GM04504 (cell line): ENCODE measurements at places on chromosomes 11 and 22.
A peak's percentile ranks its signal among the peaks of the same experiment; 100 is the strongest.

DNA sequence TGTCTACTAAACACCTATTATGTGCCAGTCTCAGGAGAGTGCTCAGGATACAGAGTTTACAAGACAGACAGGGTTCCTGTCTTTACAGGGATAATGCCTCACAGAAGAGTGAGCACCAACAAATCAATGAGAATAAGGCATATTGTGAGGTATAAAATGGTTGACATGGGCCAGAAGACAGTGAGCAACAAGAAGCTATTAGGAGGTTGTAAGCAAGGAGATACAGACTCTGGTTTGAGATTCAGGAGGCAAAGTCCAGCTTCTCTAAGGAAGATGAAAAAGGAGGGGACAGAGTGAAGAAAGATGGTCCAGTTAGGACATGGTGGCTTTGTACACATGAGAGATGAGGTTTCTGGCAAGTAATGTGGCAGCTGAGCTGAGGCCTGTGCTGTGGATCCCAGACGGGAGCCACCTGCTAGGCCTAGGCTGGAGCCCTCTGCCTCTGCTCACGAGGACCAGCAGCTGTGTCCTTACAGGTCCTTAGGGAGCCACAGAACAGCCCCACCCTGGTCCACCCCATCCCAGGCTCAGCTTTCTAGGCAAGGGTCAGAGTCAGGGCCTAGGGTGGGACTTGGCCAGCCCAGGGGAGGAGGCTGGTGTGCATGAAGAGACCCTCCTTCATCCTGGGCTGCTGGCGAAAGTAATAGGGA lies 110.5 kb downstream of the ZNF280B start:
- no peak for DNase-seq

DNA sequence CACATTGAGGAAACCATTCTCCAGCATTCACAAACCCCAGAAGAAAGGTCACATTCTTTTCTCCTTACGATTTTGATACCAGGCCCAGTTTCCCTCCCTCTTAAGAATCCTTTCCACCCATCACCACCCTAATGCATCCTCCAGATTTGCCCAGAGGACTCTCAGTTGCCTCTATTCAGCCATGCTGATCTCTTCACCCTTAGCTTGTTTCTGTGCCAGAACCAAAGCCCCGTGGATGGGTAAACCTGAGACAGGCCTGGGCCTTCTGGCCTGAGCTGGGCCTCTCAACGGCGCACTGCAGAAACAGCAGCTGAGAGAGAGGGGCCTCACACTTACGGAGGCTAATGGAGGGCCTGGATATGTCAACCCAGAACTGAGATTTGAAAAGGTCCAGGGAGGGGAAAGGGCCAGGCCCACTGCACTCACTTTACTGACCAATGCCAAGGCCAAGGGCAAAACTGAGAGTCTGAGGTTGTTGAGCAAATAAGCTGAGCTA lies 32.2 kb upstream of the OAF start:
- DNase-seq = no peak

DNA sequence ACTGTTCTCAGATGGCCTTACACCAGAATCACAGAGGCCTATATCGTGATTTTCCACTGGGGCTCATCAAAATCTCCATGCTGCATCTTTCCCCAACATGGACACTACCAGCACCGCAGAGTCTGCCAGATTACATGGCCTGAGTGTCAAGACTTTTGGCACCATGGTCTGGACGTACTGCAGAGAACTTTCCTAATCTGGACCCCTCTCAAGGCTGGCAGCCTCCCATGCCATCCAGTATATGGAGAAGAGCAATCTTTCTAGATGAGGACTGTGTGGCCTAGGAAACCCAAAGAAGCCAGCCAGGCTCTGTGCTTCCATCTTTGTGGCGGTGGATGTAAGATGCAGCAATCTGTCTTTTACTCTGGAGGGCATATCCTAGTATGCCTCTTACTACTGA lies 139.2 kb downstream of the ADAMTS15 start:
- no peak for DNase-seq

DNA sequence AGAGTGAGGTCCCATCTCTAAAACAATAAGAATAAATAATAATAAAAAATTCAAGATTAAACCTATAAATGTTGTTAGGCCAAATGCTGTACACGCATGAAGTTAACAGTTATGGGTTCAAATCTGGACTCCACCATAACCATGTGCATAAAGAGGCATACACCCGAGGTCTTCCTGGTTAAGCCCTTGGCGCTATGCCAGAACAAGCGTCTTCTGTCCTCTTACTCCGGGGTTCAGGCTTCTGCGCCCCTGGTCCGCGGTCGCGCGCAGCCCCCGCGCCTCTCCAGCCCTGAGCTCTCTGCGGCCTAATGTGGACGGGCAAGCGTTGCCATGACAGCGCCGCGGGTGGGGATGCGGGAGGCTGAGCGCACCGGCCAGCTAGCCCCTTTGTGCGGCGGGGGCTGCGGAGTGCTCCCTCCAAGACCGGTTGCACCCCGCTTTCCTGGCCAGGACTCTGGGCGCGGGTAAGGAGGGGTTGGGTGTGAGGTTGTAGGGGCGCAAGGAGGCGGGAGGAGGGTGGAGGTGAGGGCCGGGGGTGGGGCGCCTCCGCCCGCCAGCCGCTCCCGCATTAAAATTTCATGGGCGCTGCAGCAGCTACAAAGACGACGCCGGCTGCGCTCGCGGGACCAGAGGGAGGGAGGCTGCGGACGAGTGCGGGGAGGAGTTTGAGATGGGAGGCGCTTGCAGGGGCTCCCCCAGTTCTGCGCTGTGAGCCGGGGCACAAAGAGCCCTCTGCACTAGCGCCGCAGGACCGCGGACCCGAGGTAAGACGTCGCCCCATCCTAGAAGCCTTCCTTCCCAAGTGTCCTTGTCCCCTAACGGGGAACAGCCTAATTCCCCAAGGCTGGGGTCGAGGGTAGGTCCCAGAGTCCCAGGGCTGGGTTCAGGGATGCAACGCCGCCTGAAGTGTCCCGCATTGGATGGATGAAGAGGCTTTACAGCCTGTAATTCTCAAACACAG lies at the start of gene MIAT:
TSS of gene MIAT (plus strand) at position 698 of the 961 bp plus-strand sequence.
- no peak for DNase-seq

- no peak for DNase-seq
Measured at GRCh38 chr11:131350872-131351271, 19.5 kb upstream of the NTM start.

DNA sequence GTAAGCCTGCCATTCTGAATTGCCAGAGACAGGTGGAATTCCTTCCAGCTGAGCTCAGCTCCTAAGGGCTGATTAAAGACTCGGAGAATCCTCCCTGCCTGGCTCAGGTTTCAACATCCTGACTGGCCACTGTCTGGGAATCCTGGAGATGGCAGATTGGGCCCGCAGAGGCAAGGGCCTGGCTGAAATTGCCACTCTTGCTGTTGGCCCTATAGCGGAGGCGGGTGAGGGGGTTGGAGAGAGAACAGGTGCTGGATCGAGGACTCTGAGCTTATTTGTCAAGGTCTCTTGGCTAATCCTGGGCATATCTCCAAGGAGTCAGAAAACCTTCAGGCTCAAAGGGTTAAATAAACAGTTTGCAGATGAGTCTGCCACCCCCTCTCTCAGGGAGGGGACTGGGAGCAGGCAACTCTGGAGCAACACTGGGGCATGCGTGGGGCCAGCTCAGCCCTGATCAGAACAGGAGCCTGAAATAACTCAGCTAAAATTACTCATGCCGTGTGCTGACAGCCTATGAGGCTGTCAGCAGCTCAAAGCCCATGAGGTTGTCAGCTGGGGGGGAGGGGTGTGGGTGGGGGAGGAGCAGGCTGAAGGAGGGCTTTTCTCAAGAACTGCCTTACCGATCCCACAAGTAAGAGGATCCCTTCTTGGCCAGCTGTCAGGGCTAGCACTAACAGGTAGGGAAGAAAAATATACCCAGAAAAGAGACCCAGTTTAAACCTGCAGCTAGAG lies 14.7 kb upstream of the MFRP start:
- DNase-seq = peak; percentile 33

GRCh38 chr11:114136686-114137640 lies 77.5 kb downstream of the ZBTB16 start:
- no peak for DNase-seq

DNA sequence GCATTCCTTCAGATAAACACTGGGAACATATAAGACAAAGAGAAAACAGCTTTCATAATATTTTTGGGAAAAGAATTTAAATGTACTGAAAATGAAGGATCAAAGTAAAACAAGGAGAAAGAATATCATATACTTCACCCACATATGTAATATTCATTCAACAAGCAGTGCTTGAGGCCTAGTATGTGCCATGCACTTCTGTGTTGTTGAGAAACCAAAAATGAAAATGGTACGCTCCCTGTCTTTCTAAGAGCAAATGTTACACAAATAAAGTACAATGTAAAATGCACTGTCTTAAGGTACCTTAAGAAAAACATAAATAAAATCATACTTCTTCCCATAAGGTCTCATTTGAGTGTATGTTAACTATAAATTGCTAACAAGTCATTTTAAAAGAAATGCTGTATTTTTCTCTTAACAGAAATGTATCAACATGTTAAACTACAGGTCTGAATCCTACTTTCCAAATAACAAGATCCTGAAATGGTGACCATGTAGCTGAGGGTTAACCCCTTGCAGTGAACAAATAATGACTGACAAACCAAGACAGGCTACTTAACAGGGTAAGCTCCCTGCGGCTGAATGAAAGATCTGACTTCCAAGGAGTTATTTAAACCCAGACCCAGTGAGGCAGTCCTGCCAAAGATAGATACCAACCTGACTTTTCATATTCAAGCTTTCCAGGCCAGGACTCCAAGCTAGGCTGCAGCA lies 377.6 kb downstream of the DCDC1 start:
- no peak for DNase-seq

GRCh38 chr22:19663821-19664355 lies 50.4 kb upstream of the SEPTIN5 start:
- peak; percentile 14 for DNase-seq

- no peak for DNase-seq
Measured at GRCh38 chr11:109034339-109034696, 369.4 kb downstream of the DDX10 start.

DNA sequence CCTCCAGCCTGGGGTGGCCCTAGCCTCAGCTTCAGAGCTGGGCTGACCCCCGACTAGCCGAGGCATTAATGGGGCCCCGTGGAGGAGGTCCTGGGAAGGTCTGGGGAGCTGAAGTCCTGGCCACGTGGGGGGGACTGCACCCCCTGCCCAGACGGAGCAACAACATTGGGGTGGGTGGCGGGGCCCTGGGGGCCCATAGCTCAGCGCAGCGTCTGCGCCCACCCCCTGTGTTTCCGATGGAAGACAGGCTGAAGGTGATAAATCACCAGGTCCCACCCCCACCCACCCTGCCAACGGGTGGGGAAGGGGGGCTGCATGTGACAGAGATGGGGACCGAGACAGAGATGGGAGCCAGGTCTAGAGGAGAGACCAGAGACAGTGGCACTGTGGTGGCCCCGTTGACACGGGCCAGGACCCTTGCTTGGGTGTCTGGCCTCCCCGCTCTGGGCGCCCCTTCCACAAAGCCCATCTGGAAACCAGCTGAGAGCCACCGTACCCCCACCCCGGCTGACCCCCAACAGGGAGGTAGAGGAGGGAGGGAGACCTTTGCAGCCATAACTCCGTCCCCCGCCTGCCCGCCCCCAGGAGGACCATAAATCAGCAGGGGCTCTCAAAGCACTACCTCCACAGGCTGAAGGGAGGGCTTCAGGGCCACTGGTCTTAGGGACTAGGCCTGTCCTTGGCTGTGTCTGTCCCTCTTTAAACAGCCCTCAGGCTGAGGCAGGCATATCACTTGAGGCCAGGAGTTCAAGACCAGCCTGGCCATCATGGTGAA lies 8.2 kb downstream of the GP1BB start:
- no peak for DNase-seq

DNA sequence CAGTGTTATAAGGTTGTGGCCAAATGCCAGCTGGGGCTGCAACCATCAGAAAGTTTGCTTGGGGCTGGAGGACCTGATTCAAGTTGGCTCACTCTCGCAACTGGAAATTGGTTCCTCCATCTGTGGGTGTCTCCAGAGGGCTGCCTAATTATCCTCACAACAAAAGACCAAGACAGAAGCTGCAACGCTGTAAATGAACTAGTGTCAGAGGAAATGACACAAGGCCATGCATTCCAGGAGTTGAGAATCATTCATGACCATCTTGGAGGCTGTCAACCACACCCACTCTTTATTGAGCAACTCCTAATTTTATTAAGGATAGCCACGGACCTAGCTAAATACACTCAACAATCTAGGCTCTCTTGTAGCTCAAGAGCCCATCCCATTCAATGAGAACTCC lies 1060.8 kb downstream of the OPCML start:
- DNase-seq = peak; percentile 80

- DNase-seq = no peak
Measured at GRCh38 chr11:88280673-88281316, 56.7 kb downstream of the CTSC start.
